Activated CD4-positive, alpha-beta memory T cell treated with anti-CD3 and anti-CD28 coated beads for 36 hours (primary cell): ENCODE measurements at places on chromosomes 3 and 15.
A peak's percentile ranks its signal among the peaks of the same experiment; 100 is the strongest.

DNA sequence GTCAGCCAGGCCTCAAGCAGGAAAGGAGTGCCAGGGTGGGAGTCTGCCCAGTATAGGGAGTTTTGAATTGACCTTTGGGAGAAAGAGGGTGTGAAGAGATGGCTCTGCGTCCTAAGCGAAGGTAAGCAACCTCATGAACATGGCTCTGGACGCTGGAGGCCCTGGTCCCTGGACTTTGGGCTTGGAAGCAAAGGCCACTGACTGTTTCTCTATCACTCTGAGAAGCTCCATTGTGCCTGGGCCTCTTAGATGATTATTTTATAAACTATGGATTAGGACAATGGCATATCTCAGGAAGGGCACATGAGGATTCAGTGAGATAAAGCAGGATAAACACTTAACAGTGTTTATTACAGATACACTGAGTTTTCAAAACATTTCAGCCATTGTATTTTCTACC is 59.0 kb downstream of the SUCLG2 start:
- DNase-seq: no peak

GRCh38 chr3:22349215-22349851 is 598.3 kb upstream of the ZNF385D start:
- DNase-seq: no peak

- DNase-seq: no peak
Measured at GRCh38 chr15:48945386-48945785, 18.3 kb downstream of the SHC4 start.

DNA sequence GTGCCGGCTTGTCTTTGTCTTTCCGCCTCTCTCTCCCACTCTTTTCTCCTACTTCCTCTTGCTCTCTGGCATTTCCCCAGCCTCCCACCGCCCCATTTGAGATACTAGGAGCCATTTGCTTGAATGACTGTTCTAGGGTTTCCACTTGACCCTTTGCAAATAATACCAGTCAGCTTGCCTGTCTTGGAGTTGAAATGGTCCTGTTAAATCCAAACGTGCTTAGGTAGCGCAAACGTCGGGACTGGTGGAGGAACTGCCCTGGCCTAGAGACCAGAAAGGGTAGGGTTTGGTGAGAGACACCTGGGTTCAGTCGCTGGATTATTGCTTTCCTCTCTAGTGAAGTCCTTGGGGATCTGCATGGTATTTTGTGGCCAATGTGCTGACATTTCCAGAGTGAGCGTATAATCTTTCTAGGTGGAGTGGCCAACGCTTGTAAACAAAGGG is 10.6 kb downstream of the ZIC1 start:
- DNase-seq: no peak

DNA sequence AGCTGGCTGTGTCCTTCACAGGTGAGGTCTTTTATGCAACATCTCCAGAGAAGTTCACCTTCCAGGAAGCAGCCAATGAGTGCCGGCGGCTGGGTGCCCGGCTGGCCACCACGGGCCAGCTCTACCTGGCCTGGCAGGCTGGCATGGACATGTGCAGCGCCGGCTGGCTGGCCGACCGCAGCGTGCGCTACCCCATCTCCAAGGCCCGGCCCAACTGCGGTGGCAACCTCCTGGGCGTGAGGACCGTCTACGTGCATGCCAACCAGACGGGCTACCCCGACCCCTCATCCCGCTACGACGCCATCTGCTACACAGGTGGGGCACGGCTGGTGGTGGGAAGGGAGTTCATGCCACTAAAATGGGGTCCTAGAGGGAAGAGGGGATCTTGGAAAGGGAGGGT is 40.1 kb downstream of the ACAN start:
- no peak for DNase-seq

- DNase-seq: no peak
Measured at GRCh38 chr15:62647202-62647842, 395.2 kb upstream of the TPM1 start.

DNA sequence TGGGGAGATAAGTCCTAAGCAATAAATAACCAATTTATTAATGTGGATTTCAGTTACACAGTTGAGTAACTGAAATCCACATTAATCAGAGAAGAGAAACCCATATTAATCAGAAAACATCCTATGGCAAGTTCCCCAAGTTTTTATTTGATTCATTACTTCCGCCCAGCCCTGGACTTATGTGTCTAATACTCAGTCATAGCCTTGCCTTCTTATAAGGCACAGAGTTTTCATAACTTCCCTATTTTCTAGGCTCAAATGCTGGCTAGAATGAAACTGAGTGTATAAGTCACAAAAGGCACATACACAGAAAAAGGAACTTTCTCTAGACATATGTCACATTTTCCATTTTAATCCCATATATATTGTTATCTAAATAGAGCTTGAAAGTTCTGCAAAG is 28.8 kb downstream of the CD47 start:
- no peak for DNase-seq

GRCh38 chr3:49867871-49868321 is 1.8 kb downstream of the CAMKV start:
- peak; percentile 40 for DNase-seq

DNA sequence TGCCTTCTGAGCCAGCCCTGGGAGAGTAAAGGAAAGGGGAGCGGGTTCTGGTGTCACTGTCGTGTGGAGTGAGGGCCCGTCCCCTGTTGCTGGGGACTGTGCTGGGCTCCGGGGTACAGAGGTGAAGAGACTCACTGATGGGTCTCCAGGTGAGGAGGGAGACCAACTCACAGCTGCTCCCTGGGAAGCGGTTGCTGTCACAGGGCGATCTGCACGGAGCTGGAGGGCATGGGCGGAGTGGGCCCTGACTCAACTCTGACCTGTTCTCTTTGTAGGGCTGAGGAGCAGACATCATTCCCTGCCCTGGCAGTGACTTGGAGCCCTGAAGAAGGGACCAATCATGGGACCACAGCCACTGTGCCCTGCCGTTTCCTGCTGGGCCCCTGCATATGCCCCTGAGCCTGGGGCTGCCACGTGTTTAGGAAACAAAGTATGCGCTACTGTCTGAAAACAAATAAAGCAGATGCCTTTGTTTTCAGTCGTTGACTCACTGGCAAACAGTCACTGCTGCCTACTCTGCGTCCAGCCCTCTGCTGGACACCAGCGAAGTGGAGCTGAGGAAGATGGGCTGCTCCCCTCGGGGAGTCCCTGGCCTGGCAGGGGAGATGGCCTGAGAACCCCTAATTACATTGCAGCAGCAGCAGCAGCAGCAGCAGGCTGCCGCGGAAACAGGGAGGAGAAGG is 22.9 kb upstream of the PLXNA1 start:
- no peak for DNase-seq

- DNase-seq: no peak
Measured at GRCh38 chr3:35335703-35336102, 303.6 kb upstream of the ARPP21 start.
